ENCODE measurements at places on chromosomes 4 and X. TPM values are rescaled to one million over a fixed set of nuclear protein-coding genes. Genes with fewer than 3 reads are reported as not detected.

The PROM1 gene
- not detected for total RNA-seq

The TAF7L gene
- total RNA-seq, result not detected

The VCX gene
- total RNA-seq, result not detected

The HSFX2 gene
- not detected for total RNA-seq

The MAGEA11 gene
- not detected for total RNA-seq

The MXD4 gene
- 29.6 TPM for total RNA-seq

The CCKAR gene
- total RNA-seq, result not detected

The SSX2 gene
- not detected for total RNA-seq

The EOLA2 gene
- total RNA-seq, result 40.6 TPM

The SCD5 gene
- 0.20 TPM for total RNA-seq

Data from activated CD4-positive, alpha-beta memory T cell treated with anti-CD3 and anti-CD28 coated beads, Interleukin-2, amount 10 ng/mL, durations not matched to agents 7 days and 5 days (primary cell).